ENCODE measurements at places on chromosomes 2 and 18.

GRCh38 chr2:123207245-123207644 is 817.8 kb upstream of the CNTNAP5 start:
- no peak for DNase-seq

DNA sequence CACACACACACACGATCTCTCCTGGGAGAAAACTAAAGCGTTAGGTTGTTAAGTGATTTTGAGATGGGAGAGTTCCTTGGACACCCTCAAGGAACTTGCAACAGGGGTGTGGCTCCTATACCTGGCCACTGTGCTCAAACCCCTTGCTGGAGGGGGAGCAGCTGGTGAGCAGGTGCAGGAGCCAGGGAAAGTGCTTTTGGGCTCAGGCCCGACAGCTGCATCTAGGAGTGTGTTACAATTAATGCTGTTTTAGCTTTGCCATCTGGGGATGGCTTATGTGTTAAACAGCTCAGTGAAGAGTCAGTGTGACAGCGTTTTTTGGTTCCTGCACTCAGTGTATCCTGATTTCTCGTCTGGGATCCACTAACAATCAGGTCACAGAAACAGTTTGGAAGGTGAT is 510.8 kb downstream of the TRIB2 start:
- DNase-seq = no peak

DNA sequence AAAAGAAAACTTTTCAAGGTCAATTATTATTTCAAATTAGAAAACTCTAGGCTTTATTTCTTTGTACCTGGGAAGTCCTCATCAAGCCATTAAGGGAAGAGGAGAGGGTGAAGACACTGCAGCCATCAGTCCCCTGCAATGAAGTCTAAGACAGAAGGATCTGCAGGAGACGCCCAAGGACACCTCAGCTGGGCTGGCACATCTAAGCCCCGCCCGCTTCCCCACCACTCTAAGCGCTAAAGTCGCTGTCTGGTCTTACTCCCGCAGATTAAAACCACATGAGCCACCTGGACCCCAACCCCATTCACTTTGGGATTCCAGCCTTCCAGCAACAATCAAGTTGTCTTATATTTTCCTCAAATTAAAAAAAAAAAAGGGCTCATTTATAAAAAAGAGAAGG is 104.4 kb downstream of the AFF3 start:
- no peak for DNase-seq

DNA sequence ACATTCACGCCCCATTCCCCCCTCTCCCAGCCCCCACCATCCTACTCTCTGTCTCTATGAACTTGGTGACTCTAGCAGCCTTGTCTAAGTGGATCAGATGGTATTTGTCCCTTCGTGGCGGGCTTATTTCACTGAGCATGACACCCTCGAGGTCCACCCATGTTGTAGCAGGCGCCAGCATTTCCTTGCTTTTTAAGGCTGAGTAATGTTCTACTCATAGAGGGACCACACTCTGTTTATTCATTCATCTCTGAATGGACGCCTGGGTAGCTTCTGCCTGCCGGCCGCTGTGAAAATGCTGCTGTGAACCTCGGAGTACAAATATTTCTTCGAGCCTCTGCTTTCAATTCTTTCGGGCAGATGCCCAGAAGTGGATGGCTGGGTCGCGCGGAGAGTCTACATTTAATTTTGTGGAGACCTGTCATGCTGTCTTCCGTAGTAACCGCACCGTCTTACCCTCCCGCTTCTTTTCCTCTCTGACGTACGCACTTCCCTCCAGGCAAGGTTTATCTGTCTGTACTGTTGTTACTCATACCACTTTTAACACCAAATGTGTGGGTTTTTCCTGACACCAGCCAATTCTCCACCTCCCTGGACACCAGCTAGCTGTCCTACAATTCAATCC is 5.6 kb downstream of the CROCC2 start:
- DNase-seq = no peak

DNA sequence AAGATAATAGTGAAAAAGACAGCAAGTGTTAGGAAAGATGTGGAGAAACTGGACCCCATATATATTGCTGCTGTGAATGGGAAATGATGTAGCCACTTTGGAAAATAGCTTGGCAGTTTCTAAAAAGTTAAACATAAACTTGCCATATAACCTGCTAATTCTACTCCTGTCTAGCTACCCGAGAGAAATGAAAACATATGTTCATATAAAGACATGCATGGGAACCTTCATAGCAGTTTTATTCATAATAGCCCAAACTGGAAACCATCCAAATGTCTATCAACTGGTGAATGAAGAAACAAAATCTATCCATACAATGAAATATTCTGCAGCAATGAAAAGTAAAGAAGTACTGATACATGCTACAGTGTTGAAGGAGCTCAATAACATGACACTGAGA is 50.4 kb upstream of the NABP1 start:
- DNase-seq = no peak

DNA sequence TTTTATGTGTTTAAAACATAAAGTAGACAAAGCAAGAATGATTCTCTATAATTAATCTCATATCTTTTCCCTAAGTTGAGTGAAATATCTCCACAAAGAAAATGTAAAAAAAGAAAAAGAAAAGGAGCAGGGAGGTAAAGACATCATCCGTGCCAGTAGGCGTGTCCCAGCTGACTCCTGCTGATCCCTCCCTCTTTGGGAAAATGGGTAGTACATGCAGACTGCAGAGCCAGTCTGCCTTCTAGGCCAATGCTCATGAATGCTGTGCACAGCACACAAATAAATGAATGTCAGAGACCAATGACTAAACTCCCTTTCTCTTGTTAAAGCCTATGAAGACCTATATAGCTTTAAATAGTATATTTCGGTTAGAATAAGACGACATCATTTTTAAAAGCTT is 64.7 kb downstream of the RAPH1 start:
- DNase-seq = no peak

DNA sequence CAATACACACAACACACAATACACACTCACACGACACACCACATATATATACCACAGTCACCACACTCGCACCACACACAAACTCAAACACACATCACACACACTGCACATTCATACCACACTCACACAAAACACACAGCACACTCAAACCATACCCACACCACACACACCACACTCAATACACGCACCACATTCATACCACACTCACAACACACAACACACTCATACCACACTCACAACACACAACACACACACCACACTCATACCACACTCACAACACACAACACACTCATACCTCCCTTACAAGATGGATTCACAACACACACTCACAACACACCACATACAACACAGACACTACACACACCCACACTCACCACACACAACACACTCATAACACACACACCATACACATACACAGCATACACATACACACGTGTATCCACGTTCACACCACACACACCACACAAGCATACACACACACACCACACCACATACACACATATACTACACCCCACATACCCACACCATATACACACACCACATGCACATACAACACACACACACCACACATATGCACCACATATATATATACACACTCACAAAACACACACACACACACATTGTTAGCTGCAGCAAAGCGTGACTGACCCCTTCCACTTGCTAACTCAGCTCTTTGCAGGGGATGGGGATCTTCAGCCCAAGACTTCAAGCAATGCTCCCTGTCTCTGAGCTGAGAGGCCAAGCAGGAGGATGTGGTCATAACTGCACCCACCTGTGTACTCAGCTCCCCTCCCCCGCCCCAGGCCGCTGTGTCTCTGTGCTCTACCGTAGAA is 59.0 kb downstream of the SDC1 start:
- no peak for DNase-seq

DNA sequence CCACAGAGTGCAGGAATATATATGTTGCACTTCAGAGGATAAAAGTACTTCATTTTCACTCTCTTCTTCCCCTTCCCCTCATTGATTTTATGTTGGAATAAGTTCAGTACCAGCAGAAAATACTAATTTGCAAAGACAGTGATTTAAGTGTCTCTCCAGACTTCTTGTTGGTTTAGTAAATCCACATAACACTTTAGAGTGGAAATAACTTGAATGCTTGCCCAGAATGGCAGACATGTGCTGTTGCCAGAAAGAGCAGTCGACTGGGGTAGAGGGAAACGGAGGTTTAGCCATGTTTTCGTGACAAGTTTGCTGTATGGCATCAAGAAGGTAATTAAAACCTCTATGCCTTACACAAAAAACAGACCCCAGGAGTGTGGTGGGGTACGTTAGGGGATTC is 246.0 kb upstream of the CXCR4 start:
- DNase-seq = peak; percentile 24

DNA sequence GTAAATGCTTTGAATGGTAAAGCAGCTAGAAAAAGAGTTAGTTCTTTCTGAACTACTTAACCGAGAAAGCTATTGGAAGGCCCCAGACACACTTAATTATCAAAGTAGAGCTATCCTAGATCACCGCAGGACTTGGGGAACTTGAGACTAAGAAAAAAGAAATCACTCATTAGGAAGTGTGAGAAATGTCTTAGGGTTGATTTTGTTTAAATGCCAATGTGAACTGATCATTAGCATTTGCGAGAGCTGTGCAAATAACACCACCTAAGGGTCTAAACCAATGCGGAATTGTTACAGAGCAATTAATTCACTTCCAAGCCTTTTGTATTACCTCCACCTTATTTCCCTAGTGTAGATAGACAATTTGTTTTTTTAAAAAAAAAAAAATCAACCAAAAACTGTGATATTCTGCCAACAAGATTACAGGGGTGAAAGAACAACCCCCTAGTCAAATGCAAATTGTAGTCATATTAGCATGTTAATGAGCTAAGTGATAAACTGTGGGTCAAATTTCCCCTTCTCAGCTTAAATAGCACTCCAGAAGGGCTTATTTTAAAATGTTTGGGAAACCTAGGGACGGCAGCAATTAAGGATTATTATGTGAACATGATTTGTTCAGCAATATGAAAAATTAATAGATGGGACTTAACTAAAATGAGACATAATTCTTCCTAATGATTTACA is 246.2 kb upstream of the STON1 start:
- DNase-seq = no peak

DNA sequence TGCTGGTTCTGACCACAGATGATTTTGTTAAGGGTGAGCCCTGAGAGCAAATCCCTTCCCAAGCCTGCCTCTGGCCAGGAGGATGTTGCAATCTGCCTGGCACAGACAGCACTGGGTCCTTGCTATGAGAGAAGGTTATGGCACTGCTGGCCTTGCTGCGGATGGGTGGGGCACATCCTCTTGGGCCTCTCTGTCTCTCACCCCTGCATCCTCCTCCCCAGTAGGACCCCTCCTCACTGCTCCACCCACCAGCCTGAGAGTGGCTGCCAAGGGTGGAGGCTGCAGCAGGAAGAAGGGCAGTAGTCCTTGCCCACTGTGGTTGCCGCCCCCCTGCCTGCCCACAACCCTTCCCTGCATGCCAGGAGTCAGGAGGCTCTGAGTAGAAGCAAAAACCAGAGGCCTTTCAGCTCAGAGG is 180.9 kb downstream of the ZBTB7C start:
- no peak for DNase-seq

DNA sequence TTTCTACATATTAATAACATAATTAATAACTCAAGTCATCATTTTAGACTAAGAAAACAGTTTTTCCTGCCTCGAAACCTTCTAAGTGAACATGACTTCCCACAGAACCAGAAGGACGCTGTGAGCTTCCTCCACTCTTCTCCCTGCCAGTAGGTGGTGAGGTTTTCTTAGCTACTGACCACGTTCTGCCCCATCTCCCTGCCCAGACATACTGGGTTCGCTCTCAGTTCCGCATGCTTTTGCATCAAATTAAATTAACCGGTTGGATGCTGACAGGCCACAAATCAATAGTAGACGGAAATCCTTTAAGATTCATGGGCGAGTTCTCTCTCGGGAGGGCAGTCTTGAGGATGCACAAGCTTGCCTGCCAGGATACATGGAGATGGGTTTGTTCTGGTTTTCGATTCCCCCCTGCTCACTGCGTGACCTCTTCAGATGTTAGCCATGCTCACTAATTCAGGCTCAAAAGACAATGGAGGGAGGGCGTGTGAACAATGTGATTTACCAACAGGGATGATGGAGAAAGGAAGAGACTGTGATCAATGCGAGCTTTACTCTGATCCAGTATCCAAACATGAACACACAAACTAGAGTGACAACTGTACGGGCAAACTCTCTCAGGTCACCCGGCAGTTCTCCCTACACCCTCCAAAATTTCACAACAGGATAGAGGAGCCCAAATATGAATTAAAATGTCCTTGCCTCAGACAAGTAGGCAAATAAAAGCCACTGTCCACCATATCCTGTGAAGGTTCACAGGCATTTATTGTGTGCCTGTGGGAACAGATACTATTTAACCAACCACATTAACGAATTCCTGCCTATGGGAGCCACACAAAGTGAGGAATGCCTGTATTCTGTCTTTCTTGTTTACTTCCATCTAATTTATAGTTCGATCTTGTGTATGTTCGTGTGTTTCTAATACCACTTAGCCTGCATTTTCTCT is 375.7 kb downstream of the EIPR1 start:
- DNase-seq = no peak

DNA sequence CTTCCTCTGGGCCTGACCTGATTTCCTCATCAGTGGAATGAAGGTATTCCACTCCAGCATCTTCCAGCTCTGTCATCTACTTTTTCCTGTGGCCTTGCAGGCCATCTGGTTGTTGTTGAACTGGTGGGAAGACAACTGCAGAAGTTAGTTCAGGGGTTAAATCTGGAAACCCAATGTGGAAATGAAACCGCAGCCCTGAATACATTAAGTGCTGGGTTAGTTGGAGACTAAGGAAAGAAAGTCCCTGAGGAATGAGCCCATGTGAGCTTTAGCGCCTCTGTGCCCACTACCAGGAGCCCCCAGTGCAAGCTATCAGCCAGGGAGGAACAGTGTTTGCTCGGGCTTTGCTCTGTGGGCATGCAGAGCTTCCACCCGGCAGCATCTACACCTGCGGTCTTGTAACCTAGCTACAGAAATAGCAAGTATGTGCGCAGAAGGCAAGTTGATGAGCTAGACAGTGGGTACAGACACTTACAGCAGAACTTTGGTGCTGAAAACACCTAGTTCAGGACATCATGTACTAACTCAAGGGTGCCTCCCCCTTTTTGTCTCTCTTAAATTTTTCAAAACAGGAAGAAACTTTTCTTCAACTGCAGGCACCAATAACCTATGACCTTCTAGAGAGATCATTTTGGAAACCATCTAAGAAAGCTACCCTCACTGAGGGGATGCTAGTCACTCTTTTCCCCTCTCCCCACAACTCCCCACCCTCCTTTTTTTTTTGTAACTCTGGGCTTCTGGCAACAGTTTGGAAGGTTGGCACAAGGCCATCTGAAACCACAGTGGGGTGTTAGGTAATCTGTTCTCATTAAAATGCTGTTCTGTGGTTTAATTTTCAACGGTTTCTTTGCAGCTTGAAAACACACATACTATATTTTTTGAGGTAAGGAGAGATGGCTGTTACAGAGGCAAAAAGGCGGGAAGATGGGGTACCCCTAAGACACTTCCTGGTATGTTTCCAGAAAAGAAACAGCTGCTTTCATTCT is 18.3 kb upstream of the CXCR4 start:
- DNase-seq = no peak

All from endothelial cell of umbilical vein (primary cell).